ENCODE measurements at places on chromosomes 6 and 20.

DNA sequence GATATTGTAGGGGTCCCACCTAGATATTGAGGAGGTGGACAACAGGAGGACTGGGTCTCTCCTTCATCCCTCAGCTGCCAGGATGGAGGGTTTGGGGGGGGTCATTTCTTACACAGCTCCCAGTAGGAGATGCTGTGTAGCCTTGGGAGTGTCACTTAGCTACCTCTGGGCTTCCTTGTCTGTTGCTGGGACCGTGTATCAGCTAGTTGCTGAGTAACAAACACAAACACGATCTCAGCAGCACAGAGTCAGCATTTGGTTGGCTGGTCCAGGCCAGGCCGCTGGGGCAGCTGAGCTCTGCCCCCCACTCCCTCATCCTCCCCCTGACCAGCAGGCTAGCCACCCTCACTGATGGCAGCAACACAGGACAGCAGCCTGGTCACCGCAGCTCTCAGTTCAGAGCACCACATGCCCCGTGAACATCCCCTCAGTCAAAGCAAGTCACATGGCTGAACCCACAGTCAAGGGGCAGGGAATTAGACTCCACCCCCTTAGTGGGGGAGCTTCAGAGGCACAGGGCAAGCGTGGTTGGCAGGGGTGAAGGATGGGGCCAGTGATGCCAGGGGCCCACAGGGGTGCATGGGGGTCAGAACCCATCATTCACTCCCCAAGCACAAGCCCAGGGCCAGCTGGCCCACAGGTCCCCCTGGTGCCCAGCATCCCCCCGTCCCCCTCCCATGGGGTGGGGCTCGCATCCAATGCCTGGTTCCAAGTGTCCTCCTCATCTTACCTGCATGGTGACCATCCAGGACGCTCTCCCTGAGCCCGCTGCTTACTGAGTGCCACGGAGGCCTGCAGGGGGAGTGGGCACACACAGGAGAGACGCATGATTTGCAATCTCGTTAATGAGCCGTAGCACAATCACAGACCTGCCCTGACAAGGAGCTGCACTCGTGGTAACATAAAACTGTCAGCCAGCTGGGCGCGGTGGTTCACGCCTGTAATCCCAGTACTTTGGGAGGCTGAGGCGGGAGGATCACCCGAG lies 112.4 kb downstream of the TAF4 start:
- DNase-seq = no peak

DNA sequence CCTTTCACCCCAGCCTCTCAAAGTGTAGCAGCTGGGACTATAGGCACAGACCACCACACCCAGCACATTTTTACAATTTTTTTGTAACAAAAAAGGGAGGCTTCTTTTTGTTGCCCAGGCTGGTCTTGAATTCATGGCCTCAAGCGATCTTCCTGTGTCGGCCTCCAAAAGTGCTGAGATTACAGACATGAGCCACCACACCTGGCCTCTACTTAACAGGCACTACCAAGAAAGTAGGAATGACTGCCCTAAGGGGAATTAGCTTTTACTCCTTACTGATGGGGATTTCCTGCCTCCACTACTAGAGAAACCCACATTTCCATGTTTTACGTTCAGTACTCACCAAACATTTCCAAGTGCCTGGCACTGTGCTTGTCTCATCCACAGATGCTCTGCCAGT lies 109.6 kb downstream of the CARMIL1 start:
- DNase-seq = no peak

GRCh38 chr6:94217836-94218235 lies 798.5 kb upstream of the EPHA7 start:
- no peak for DNase-seq

DNA sequence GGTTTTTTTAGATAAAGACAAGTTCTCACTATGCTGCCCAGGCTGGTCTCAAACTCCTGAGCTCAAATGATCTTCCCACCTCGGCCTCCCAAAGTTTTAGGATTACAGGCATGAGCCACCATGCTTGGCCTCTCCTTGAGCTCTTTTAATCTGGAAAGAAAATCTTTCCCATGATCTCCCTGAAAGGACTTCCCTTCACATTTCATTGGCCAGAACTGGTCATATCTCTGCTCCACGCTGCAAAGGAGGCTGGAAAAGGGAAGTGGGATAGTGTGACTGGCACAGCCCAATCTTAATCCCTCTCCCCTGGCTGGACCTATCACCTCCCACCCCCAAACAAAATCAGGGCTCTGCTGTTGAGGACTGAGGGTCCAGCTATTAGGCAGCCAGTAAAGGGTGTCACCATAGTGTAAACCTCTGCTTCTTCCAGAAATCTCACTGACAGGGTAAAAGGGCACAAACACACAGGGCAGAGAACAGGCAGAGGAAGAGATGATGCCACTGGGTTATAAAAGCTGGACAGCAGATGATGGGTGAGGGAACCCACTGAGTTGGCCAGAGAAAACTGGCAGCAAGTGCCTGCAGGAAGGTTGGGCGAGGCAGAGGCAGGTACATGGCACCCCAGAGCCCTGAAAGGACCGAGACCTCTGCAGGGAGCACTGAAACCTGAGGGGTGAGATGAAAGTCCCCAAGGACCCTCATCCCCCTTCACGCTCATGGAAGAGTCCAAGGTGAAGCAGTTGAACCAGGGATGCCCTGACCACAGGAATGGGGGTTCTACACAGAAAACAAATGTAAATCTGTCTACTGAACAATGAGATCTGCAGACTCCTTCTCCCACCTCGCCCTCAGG lies 83.1 kb upstream of the PTPN1 start:
- no peak for DNase-seq
